ENCODE measurements at places on chromosomes 12 and 14.

DNA sequence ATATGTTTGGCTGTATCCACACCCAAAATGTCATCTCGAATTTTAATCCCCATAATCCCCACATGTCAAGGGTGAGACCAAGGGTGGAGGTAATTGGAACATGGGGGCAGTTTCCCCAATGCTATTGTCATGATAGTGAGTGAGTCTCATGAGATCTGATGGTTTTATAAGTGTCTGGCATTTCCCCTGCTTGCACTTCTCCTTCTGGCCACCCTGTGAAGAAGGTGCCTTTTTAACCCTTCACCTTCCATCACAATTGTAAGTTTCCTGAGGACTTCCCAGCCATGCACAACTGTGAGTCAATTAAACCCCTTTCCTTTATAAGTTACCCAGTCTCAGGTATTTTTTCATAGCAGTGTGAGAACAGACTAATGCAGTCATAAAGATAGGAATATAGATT is 216.7 kb upstream of the SSTR1 start:
- DNase-seq, result no peak

DNA sequence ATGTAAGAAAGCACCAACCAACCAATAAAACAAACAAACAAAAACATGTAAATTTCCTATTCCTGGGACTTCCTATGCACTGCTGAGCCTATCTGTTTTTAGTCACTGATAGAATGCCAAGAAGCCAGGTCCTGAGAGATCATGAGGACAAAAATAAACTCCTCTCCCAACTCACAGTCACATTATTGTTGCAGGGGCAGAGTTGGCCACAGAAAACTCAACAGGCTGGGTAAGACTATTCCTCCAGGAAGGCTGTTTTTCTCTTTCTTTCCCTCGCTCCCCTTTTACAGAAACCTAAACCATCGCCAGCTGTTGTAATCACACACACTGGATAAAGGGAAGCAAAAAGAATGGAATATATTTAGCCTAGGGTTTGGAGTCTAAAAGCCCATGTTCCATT is 55.8 kb upstream of the METAP2 start:
- DNase-seq, result no peak

GRCh38 chr14:77844802-77845201 is 44.9 kb downstream of the ADCK1 start:
- peak; percentile 17 for DNase-seq

- no peak for DNase-seq
These were observed 5.8 kb upstream of the SLC6A13 start for GRCh38 chr12:268483-268840.

DNA sequence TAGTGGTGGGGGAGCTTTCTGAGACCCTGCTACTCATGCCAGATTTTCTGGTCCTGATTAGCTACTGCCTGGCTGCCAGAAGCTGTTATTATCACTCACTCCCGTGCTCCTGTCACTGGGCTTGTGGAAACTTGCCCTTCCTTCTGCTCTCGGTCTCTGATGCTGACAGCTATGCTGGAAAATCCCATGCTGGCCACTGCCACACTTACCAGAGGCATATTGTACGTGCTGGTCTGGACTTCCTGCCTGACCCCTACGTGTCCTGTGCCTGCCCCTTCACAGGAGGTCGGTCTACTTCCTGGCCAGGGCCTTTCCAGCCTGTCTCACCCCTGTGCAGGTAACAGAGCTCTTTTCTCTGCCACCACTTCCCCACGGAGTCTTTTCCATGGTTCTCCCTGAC is 149.4 kb upstream of the PLEKHG7 start:
- no peak for DNase-seq

- peak; percentile 28 for DNase-seq
These were observed 14.3 kb upstream of the PTGER2 start for GRCh38 chr14:52299692-52300278.

DNA sequence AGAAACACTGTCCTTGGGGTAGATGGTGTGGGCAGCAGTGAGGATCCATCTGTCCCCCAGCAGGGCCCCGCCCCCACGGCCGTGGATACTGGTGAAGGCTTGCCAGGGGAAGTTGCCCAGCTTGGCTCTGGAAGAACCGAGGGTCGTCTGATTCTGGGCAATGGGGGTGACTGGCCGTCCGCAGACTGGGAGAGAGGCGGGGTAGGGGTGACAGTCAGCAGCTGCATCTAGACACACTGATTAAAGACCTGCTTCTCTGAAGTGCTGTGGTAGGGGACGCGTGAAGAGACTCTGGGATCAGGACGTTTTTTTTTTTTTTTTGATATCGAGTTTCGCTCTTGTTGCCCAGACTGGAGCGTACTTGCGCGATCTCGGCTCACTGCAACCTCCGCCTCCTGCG is 4.7 kb upstream of the C1R start:
- DNase-seq, result no peak

DNA sequence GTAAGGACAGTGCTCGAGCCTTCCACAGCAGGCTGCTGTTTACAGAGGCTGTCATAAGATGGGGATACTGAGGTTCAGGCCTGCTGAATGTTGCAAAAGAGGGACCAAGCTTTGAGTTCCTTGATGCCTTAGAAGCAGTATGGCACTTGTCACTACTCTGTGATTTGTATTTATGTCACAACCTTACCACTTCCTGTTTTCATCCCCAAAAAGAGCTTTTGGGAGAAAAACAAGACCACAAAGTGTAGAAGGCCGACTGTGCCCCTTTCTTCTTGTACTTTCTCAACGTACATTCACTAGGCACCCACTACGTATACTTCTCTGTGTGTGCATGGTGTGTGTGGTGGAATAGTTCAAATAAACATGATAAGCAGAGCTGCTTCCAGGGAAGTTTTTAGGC is 90.1 kb downstream of the DRAM1 start:
- peak; percentile 8 for DNase-seq

DNA sequence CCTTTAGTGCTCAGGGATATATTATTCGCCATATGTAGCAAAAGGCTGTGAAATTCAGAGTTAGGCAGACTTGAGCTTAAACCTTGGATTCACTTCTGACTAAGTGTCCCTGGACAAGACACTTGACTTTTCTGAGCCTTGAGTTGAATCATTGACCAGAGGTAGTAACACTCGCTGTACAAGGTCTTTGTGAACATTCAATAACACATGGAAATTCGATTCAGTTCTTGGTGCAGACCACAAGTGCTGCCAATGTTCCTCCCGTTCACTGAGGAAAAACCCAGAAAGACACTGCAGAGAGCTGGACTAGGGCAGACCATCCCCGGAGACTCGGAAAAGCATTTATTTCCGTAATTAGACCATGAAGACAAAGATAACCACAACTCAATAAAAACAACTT is 901.4 kb downstream of the AACS start:
- DNase-seq, result no peak

DNA sequence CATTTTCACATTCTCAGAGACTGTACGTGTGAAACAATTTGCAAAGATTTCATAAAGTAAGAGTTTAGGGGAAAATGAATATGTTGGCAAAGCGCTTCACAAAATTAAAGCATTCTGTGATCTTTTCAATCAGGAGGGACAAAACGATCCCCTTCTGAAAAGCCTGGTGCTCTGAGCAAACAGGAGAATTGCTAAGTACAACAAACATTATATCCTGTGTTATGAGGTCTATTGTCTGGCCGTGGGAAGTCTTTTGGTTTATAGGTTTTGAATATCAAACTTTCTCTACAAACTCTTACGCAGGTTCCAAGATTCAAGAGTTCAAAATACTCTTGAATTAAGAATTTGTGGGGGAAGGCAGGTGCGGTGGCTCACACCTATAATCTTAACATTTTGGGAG is 7.2 kb upstream of the FOXN3 start:
- no peak for DNase-seq

DNA sequence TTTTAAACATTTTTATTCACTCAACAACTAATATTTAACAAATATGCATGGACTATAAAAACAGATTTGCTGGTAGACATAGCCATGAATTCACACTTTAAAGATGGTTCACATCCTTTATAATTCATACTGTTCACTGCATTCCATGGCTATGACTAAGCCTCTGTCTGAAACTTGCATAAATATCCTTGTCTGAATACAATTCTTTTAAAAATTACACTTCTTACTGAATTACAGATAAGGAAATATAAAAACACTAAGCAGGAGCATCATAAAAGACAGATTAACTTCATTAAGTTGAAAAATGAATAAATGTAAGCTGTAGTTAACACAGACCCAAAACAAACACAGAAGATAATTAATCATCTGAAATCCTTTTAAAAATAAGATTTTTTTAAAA is 53.8 kb downstream of the GXYLT1 start:
- no peak for DNase-seq

DNA sequence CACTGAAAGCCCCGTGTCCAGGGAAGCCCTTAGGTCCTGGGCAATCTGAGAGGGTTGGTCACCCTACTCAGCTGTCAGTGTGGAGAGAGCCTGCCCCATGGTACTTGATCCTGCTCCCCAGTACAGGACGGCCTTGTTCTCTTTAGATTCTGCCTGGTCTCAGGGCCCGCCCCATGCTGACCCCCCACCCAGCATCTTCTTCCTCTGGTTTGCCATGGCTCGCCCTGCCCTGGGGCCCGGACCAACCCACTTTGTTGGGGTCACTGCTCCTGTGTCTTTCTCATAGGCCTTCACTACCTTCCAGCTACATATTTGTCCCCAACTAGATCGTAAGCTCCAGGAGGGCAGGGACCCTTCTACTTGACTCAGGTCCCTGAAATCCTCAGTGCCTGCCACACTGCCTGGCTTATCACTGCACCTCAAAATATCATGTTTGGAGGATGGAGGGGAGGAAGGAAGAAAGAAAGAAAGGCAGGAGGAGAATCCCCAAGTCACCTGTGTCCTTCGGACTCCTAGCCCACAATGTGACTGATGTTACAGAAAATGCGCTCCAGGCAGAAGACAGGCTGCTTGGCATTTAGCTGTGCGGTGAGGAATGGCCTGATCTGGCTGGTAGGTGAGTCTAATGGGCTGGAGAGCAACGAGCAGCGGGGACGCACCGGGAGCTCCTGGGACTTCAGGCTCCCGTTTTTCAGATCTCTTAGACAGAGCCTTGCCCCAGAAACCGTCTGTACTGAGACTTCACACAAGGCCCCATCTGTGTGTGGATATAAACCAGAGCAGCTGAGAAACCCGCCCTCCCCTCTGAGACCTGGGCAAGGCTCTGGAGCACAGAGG is 66.1 kb downstream of the C14orf132 start:
- no peak for DNase-seq
